HTR-8/SVneo (cell line): ENCODE measurements at places on chromosomes 1 and 21.
A peak's percentile ranks its signal among the peaks of the same experiment; 100 is the strongest.

DNA sequence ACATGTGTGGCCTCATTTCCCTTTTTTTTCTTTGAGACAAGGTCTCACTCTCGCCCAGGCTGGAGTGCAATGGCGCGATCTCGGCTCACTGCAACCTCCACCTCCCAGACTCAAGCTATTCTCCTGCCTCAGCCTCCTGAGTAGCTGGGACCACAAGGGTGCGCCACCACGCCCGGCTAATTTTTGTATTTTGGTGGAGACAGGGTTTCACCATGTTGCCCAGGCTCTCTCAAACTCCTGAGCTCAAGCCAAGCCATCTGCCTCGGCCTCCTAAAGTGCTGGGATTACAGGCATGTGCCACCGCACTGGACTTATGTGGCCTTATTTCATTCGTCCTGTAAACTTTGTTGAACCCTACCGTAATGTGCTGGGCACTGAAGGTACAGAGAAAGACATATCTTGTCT lies 569 bp upstream of the WARS2 start:
- DNase-seq, result no peak

DNA sequence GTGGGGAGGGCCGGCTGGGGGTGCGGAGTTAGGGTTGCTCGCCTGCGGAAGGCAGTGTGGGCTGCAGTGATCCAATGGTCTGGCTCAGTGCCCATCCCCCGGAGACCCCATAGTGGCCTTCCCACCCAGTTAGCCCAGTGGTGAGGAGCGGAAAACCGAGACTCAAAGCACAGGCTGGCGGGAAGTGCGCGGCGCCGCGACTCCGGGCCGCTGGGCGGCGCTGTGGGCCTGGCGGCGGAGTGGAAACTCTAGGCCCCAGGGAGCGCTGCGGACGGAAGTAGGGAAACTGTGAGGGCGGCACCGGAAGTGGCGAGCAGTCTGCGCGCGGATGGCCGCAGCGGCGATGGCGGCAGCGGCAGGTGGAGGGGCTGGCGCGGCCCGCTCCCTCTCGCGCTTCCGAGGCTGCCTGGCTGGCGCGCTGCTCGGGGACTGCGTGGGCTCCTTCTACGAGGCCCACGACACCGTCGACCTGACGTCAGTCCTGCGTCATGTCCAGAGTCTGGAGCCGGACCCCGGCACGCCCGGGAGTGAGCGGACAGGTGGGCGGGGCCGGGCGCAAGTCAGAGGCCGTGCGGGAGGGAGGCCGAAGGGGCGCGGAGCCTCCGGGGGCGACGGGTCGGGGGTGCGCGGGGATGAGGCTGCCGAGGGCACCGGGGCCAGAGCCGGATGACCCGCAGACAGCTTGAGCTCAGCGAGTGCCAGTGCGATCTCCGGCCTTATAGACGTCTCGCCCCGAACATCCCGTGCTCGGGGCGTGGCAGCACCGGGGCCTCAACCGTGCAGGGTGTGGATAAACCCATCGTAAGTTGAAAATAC lies at the start of gene ADPRS:
TSS of gene ADPRS (plus strand) at position 316 of the 816 bp plus-strand sequence. CDS start at position 329, 13 bp downstream.
- peak; percentile 84 for DNase-seq

- no peak for DNase-seq
Measured at GRCh38 chr1:169590932-169591331, 4.7 kb upstream of the F5 start.

DNA sequence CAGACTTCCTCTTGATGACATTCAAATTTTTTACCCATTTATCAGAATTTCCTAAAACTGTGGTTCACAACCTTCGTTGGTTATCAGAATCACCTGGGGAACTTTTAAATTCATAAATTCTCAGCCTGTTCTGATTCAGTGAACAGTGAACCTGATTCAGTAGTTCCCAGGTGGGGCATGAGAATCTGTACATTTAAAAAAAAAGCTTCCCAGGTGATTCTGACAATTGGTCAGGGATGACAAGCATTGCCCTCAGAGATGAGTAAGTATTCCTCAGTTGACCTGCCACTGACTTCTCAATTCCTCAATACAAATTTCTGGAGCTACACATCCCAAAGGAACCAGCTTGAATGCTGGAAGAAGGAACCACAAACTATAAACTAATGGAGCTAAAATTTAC lies 23.5 kb upstream of the CR2 start:
- no peak for DNase-seq

GRCh38 chr1:81525085-81525484 lies 275.6 kb upstream of the ADGRL2 start:
- no peak for DNase-seq

- no peak for DNase-seq
Measured at GRCh38 chr1:219042769-219043168, 130.9 kb upstream of the LYPLAL1 start.

DNA sequence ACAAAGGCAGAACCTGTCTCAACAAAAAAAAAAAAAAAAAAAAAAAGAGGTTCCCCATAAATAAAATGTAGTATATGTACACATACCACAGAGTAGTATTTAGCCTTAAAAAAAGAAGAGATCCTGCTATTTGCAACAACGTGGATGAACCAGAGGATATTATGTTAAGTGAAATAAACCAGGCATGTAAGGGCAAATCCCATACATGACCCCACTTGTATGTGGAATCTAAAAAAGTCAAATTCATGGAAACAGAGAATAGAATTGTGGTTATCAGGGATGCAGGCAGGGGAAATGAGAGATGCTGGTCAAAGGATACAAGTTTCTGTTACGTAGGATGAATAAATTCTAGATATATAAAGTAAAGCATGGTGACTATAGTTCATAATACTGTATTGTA lies 16.7 kb downstream of the SLC44A3 start:
- DNase-seq, result no peak

- DNase-seq, result no peak
Measured at GRCh38 chr1:69510026-69510425, 57.7 kb upstream of the LRRC7 start.

DNA sequence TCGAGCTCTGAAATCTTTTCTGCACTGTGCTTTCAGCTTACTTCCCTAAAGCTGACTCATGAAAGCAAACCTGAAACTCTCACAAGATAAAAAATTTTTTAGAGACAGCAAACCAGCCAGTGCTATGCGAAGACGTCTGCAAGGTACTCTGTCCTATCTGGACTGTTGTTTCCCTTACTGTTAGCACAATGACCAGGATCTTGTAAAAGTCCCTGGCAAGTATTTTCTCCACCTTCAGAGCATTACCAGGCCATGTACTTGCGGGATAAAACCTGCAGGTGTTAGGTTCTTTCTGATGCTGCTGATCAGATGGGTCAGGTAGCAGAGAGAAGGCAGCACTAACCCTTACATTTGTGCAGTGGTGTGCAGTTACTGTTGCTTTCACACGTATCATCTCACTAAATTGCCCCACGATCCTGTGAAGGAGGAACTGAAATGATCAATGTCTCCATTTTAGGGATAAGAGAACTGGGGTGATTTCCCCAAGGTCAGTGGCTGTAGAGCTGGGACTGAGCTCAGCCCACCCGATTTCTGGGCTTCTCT lies 56.6 kb downstream of the PLXNA2 start:
- DNase-seq, result no peak

DNA sequence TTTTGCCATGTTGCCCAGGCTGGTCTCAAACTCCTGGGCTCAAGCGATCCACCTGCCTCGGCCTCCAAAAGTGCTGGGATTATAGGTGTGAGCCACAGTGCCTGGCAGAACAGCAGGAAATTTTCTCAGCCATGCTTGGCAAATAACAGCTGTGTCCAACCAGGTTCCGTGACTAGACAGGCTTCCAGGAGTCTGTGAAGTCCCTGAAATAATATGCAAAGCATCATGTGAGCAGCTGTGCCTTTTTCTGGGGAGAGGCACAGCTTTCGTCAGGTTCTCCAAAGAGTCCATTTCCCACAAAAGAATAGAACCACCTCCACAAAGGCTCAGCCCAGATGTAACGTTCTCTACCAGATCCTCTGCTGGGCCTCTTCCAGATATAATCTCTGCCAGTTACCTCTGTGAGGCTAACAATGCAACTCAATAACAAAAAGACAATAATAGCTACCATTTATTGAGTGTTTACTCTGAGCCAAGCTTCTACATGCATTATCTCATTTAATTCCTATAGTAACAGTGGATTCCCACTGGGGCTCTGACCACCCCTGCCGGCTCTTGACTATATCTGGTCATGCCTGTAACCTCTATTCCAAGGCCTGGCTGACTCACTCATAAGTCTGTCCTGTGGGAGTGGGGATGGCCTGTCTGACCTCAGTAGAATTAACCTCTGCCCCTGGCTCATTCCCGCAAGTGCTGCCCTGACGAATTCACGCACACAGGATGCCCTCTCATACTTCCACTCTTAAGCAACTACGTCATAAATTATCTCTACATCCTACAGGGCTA lies 4.0 kb upstream of the NKAIN1 start:
- DNase-seq, result no peak

DNA sequence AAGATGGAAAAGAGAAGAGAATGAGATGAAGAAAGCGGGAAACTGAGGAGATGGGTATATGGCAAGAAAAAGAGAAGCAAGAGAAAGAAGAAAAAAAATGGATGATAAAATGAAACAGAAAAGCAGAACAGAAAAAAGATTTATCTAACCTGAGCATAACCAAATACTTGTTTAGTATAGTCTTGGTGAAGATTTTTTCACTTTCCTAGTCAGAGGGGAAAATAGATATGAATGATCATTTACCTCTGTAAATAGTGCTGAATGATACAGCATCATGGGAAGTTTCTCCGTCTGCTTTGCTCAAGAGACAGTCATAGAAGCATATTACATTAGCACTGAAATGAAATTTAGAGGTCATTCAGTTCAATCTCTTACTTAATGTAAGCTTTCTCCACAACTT lies 36.1 kb upstream of the PLPPR4 start:
- DNase-seq, result no peak
